ENCODE measurements at places on chromosomes 4 and X.

DNA sequence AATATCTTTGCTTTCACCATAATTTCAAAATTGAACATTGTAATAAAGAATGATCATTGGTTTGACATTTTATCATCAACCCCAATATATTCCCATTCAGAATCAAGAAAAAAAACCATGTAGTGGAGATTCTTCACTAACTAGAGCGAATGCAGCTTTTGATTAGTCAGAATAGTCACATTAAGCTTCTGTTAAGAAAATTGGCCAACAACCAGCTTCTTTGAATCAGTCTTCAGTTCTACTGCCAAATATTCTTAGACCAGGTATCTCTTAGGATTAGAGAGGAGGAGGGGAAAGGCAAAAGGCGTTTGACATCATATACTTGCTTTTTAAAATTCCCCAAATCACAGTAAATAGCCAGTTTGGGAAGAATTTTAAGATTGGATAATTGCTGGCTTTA, 22.2 kb upstream of the TBC1D8B start:
- DNase-seq = no peak

DNA sequence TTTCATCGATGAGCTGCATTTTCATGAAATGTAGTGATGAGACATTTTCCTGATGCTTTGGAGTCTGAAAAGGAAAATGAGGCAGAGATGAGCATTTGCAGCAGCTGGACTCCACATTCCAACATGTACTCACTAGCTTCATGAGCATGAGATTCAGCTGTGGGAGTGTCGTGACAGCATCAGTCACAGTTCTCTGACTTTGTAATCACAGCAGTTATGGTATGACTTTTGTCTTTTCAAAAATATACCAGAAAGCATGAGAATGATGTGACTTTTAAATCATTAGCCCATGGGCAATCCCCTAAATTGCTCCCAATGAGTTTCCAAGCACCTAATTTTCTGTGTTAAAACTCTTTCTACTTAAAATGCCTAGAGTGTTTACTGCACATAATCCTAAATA, 18.3 kb upstream of the MSL3 start:
- DNase-seq = no peak

GRCh38 chr4:78651250-78651860, 99.8 kb downstream of the ANXA3 start:
- no peak for DNase-seq

- no peak for DNase-seq
These were observed 49.5 kb downstream of the PSAPL1 start for GRCh38 chr4:7384929-7385890.

- no peak for DNase-seq
These were observed 1148.8 kb upstream of the PCDH7 start for GRCh38 chr4:29571322-29571721.

- DNase-seq = no peak
These were observed 134.8 kb downstream of the FRYL start for GRCh38 chr4:48645225-48645794.

DNA sequence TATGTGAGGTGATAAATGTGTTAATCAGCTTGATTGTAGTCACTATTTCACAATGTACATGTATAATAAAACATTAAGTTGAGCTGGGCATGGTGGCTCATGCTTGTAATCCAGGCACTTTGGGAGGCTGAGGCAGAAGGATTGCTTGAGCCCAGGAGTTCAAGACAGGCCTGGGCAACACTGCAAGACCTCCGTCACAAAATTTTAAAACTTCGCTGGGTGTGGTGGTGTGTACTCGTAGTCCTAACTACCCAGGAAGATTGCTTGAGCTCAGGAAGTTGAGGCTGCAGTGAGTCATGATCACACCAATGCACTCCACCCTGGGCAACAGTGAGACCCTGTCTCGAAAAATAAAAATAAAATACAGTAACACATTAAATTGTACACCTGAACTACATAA, 20.1 kb downstream of the LYAR start:
- no peak for DNase-seq

DNA sequence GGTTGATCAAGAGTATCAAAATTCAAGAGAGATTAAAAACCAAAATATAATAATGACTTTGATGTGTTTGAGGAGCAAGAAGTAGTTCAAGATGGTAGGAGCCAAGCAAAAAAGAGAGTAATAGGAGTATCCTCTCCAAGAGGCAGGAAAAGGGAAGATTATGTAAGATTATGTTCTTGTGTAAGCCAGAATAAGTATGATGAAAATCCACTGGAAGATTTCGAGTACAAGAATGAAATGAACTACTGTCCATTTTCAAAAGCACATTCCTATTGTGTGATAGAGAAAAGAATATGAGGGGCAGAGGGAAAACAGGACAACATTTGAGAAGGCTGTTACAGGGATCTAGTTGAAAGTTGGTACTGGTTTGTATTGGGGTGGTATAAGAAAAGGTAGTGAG, 659.6 kb upstream of the INTU start:
- no peak for DNase-seq

GRCh38 chr4:165610679-165611437, 232.1 kb downstream of the CPE start:
- DNase-seq = no peak

DNA sequence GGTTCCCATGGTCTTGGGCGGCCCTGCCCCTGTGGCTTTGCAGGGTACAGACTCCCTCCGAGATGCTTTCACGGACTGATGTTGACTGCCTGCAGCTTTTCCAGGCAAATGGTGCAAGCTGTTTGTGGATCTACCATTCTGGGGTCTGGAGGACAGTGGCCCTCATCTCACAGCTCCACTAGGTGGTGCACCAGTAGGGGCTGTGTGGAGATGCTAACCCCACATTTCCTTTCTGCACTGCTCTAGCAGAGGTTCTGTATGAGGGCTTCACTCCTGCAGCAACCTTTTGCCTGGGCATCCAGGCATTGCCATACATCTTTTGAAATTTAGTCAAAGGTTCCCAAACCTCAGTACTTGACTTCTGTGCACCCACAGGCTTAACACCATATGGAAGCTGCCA, 176.1 kb downstream of the DCAF12L1 start:
- DNase-seq = no peak

DNA sequence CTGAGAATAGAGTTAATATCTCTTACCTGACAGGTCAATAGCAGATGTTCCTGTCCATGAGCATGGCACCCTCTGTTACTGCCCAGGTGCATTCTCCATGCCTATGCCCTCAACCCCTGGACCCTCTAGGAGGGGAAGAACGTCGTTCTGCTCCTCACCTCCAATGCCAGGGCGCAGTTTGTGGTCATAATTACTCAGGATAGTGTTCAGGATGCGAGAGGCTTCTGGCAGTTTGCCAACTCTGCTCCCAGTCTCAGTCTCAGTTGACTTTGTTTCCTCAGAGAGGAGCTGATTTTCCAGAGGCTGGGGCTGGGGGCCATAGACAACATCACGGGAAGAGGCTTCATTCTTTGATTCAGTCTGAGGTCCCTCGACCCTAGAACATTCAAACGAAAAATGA, 4.4 kb downstream of the GABRE start:
- DNase-seq = no peak

- no peak for DNase-seq
These were observed 435.0 kb downstream of the MAGEE1 start for GRCh38 chrX:76862509-76862908.

- no peak for DNase-seq
These were observed 407.9 kb downstream of the PCDH18 start for GRCh38 chr4:137124278-137124932.

- no peak for DNase-seq
These were observed 179.0 kb downstream of the AFAP1 start for GRCh38 chr4:7760706-7761105.

GRCh38 chr4:87978681-87979080, 3.2 kb downstream of the SPP1 start:
- no peak for DNase-seq

GRCh38 chr4:119523399-119523798, 105.2 kb downstream of the PDE5A start:
- DNase-seq = no peak

- no peak for DNase-seq
These were observed 6.4 kb upstream of the DCUN1D4 start for GRCh38 chr4:51836549-51836948.

- no peak for DNase-seq
These were observed 29.9 kb downstream of the TBL1X start for GRCh38 chrX:9494771-9495170.

GRCh38 chrX:141791856-141792255, 46.3 kb upstream of the MAGEC3 start:
- DNase-seq = no peak

DNA sequence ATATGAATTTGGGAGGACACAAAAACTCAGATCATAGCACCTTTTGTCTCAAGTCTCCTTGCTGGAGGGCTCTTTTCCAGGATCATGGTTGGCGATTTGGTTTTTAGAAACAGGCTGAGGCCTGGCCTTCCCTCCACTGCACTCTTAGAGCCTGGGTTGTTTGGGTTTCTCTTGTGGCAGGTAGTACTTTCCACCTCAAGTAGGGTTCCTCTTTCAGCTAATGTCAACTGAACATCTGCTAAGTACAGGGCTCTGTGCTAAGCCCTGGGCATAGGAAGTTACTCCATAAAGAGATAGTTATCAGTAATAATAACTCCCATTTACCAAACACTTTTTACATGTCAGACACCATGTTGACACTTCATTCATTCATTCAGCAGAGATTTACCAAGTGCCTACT, 28.2 kb upstream of the APLN start:
- no peak for DNase-seq

DNA sequence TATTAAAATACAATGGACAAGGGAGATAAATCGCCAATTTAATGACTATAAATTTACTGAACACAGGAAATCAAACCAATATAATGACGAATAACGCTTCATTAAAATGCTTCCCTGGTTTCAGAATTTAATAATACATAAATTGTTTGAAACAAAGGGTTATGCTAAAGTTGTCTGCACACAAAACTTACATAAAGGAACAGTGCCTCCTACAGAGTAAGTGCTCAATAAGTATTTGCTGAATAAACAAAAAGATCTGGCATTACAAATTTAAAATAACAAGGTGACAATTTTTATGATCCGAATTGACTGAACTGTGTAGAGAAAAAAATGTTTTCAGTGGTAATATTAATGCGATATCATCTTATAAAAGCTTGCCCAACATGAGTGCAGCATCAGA, 69.6 kb downstream of the NOCT start:
- no peak for DNase-seq

- no peak for DNase-seq
These were observed 15.5 kb downstream of the SUV39H1 start for GRCh38 chrX:48711929-48712505.

GRCh38 chr4:143558823-143559756, 45.6 kb downstream of the SMARCA5 start:
- DNase-seq = peak; percentile 76

All from activated T-cell treated with anti-CD3 and anti-CD28 coated beads, Interleukin-2, amount 50 U/mL, for 48 hours (primary cell).